ENCODE measurements at places on chromosomes 12 and 14.

DNA sequence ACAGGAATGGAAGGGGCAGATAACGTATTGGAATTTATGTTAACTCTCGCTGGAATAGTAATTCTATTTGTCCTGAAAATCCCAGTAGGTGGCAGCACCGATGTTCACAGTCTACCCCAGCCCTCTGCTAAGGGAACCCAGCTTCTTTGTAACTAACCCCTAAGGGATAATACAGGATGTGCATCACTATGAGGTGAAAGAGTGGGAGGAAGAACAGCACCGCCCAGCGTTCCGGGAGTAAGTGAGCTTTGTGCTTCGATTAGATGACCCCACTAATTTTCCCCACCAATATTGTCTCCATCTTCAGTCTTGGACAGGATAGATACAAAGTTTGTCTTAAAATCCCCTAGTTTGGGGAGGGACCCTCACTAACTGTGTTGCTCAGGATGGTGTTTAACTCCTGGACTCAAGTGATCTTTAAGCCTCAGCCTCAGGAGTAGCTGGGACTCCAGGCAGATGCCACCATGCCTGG lies 2.7 kb downstream of the SLC2A3 start:
- DNase-seq: peak; percentile 55

DNA sequence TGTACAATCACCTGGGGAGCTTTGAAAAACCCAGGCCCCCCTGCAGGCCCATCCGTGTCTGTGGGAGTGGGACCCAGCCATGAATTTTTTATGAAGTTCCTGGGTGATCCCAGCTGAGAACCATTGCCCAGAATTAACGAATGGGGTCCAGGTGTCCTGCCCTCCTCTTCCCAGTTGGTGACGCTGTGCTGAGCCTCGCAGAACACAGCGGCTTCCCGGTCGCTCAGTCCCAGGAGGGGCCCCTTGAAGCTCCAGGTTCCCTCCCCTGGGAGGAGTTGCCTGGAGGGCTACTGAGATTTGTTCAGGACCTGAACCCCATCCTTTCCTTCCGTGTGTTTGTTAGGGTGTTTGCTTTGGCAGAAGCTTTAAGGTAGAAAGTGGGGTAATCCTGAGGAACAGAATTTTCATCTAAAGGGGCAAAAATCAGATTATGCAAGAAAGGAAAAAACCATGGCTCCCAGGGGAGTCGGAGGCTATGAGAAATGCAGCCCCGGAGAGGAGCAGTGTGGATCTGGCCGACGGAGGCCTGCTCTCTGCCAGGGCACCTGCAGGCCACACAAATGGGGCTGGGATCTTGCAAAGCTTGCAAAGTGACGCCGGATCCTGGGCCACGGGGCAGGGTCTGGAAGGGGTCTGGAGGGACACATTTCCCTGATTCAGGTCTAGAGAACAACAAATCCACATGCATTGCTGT lies 164.7 kb upstream of the PRMT8 start:
- DNase-seq: no peak

DNA sequence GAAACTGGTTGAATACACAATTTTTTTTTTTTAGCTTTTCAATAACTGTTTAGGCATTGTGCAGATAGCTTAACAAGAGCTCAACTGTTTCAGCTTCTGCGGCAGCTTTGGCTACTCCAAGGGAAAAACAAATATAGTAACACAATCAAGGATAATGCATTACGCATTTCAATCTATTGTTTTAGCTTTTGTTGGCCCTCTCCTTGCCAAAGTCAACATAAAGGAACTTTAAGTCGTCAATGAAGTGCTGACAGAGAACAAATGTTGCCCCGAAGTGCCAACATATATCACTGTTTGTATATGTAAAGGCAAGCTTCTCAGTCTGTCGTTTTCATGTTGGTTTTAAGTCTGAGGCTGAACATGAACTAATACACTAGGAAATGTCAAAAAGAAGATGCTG lies 1087.4 kb upstream of the FLRT2 start:
- no peak for DNase-seq

GRCh38 chr12:9760699-9761418 lies at the start of gene CD69:
Gene CD69 (minus strand): TSS chr12:9760901. CDS start chr12:9760820, 81 bp downstream.
- DNase-seq: peak; percentile 77

GRCh38 chr12:32841061-32841460 lies 55.5 kb downstream of the PKP2 start:
- DNase-seq: no peak

DNA sequence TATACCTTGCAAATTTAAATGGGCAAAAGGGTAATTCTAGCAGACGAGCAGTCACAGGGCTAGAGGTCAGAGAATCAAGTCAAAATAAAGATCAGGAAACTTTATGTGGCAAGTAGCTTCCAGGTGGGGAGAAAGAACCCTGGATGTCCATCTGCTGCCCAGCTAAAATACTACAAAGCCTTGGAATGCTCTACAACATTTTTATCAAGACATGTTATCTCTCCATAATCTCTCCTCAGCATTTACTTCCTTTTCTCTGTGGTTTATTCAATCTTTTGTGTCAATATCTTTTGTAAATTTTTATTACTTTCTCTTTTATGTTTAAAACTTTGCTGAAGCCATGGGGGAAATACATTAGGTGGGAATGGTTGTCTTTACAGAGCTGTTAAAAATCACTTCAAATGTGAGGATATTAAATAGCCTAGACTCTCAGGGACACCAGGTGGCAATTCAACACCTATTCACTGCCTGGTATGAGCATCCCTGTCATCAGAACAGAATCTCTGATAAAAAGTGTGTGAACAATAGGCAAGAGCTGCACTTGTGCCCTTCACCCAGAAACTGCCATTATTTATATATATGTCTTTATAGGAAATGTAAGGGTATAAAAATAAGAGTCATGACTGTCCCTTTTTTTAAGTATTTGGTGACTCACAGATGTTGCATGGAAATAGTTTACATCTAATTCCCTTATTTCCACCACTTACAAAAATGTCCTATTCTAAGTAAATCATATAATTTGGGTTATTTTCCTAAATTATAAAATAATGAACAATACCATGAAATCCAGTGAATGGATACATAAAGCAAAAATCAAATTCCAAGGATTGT lies 152.9 kb downstream of the EPS8 start:
- no peak for DNase-seq

DNA sequence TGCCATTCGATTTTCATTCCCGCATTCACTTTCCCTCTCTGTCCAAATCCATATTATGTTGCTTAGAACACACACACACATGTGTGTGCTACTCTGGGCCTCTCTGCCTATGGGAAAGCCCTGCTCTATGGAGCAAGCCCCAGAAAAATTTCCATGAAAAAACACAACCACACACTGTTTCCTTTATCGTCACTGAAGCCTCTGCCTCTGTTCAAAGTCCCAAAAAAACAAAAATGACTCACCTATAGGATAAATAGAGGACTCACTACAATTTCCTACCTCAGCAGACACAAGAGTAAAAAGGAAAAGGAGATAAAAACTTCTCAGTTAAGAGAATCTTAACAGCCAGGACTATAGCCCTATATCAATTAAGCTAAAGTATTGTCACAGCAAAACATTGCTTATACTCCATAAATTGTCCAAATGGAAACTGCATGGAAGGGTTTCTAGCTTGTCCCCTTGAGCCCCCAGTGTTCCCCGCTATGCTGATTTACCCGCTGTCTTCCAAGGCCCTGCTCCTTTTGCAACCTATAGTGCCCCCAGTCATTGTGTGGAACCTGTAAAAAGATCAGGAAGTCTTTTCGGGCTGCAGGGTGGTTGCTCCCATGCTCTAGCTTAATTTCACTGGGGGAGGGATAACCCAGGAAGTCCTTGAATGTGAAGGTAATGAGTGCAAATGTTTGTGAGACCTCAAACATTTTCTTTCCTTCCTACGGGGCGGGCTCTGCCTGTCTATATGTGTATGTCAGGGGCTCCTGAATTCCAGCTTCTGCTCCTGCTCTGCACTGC lies 11.1 kb upstream of the PIP4K2C start:
- DNase-seq: no peak

DNA sequence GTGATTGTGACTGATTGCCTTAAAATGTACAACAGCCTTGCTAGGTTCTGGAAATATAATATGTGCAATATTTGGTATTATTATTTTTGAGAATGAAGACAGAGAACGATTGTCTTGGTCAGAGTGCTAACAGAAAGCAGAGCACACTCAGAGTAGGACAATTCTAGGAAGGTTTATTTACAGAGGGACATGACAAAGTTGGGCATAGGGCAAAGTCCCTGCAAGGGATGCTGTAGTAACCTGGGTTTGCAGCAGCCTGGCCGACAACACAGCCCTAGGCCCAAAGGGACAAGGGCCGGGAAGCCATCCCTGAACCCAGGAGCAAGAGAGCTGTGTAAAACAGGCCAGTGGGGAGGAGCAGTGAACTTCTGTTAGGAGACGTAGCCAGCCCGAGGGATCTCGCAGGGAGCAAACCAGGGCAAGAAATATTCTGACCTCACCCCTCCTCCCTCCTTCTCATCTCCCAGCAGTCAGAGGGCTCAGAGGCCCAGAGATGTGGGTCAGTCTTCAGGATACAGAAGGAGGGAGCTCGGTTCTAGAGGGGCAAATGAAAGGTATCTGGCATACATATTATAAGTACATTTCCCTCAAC lies 51.0 kb upstream of the FERMT2 start:
- DNase-seq: no peak

DNA sequence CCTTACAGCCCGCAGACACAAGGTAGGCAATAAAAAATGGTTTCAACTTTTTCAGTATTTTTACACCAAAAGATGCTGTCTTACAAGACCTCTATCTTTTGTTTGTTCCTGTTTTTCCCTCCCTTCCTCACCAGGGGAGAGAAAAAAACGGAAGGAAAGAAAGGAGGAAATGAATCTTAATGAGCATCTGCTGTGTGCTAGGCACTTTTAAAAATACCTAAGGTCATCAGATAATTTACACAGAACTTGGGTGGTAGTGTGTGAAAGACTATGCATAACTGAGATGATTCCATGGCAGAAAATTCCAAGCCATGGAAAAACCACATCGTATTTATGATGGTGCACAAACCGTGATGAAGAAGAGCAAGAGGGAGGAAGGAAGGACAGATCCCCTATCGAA lies 121.2 kb downstream of the DIP2B start:
- no peak for DNase-seq

DNA sequence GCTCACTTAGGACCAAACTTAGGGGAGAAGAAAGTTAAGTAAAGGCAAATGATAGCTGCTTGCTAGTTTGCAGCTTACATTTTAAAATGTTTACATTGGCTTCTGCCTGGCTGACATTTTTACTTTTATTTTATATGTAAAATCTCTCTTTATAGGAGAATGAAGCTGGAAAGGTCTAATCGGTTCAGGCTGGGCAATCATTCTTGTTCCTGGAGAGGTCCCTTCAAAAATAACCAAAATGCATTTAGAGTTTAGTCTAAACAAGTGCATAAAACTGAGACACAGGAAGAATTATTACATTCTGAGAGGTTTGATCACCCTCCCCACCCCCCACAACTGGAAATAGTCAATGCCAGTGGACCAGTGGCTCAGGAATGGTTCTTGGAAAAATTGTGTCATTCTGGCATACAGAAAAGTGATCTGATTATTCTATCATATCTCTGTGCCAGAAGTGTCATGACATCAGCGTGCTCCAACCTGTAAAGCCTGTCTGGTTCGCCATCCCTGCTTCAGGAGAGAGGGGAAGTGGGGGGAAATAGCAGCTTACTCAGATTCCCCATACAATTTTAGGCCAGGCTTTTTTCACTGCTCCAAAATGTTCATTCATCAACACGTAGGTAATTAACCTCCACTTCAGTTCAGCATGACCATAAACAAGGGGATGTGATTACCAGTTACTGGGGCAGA lies 4.2 kb downstream of the PRICKLE1 start:
- no peak for DNase-seq

DNA sequence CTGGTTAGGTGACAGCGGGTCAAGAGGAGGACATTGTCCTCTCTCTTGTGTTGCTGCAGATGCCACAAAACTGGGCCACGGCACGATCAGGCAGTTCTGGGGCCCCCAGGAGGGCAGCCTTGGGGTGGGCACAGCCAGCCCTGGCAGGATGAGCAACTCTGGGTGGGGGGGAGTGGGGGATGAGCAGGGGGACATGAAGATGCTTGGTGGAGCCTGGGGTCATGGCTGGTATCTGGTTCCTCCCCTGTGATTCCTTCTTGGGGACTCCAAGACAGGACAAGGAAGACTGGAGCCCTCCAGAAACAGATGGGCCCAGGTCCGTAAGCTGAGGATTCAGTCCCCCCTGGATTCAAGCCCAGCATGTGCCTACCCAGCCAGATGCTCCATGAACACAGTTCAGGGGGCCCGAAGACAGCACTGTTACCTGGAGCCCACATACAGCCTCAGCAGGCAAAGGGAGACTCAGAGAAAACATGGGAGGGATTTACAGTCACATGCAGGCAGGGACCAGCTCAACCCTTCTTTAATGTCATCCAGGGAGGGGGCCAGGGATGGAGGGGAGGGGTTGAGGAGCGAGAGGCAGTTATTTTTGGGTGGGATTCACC lies 10.4 kb downstream of the SERPINA1 start:
- DNase-seq: no peak
